ENCODE measurements at places on chromosomes 13 and 19.

DNA sequence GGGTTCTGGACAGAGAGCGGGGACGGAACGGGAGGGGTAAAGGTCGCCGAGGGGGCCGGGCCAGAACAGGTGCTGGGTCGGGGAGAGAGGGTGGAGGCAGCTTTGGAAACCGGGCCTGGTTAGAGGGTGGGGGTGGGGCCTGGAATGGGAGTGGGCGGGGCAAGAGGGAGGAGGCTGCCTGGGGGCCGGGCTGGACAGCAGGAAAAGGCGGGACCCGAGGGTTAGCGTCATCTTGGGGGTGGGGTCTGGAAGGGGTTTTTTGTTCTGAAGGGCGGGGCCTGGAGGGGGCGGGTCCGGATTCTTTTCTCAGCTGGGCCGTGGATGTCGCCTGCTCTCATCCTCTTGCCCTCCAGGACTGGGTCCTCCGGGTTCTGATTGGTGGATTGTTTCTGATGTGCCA lies 4.3 kb upstream of the ZNF813 start:
- DNase-seq: no peak

GRCh38 chr13:32019612-32020233 lies 11.9 kb upstream of the FRY start:
- DNase-seq: no peak

GRCh38 chr19:50272263-50272897 lies 56.8 kb downstream of the KCNC3 start:
- DNase-seq: no peak

- DNase-seq: no peak
Measured at GRCh38 chr13:106352850-106353249, 182.6 kb downstream of the EFNB2 start.

DNA sequence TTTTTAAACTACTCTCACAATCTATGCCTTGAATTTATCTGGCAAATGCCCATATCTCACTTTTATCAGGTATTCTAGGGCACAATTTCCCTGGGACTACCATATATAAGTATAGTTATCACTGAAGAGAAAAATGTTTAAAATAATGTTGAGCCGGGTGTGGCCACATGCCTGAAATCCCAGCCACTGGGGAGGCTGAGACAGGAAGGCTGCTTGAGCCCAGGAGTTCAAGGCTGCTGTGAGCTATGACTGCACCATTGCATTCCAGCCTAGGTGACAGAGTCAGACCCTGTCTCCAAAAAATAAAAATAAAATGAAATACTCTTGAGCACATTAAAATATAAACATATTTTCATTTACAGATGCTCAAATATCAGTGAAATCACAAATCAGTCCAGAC lies 4.1 kb downstream of the KATNAL1 start:
- no peak for DNase-seq

GRCh38 chr19:39942366-39942730 lies 7.9 kb upstream of the FCGBP start:
- DNase-seq: no peak

DNA sequence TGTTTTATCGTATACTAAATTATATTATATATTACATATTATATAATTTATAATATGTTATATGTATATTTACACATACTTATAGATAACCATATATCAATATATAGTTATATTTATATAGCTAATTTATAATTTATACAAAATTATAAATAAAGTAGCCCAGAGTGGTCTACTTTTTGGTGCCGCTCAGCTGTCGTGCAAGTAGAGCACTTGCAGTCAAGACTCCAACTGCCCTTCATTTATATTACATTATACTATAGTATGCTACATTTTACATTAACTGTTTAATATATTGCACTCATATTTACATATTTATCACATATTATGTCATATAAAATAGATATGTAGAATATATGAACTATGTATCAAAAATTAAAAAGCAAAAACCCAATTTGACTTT lies 1124.7 kb upstream of the MIR17HG start:
- no peak for DNase-seq

DNA sequence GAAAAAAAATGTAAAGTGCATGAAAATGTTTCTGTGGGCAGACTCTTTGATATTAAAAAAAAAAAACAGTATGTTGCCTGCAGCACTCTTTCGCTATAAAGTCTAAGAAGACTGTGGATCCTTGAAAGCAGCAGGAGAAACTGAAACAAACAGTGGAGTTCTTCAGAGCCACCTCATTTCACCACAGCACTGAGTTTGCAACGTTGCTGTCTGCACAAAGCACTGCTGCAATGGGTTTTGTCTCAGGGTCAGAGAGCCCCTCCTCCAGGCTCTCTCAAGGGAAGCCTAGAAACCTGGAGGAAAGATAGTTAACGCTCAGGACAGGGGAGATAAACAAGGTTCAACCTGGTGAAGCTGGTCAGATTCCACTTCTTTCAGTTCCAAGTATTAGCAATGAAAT lies 248.7 kb downstream of the EFNB2 start:
- DNase-seq: no peak

- no peak for DNase-seq
Measured at GRCh38 chr19:19742773-19743172, 9.9 kb upstream of the ZNF14 start.

GRCh38 chr13:112734696-112735547 lies 45.1 kb downstream of the ATP11A start:
- no peak for DNase-seq

DNA sequence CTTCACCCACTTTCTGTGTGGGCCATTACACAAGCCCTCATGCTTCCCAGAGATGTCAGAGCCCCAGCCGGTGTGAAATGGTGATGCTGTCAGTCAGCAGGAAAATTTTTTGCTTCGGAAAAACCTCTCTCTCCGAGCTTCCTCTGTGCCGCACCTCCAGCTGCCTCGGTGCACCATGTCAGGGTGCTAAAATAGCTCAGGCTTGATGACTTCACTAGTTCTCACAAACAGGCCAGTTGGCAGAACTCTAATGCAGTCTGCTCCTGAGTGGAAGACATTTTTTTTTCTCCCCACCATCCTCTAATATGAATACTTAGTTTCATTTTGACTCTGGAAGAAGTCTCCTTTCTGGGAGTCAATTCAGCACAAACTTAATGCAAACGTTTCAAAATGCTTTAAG lies 71.3 kb downstream of the KLF12 start:
- peak; percentile 70 for DNase-seq

DNA sequence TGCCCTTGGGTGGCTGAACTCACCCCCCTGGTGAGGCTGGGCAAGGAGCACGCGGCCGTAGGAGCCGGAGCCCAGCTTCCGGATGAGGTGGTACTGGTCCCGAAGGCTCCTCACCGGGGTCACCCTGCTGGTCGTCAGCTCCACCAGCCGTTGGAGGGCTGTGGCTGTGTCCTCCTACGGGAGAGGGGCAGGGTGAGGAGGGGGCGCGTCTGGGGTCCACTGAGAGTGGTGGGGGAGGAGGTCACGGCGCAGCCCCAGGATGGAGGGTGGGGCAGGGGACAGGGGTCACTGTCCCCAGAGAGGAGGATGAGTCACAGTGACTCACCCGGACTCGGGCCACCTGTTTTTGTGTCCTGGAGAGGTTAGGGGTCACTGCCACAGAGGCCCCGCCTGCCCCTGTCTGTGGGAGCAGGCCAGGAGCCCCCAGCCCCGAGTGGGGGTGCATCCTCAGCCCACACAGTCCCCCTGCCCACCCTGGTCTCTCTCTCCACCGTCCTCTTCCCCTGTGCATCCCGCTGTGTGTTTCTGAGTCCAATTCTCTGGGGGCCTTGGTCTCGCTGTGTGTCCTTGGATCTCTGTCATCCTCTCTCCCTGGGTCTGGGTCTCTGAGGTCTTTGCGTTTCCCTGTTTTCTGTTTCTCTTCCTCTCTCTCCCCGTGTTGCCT lies 435 bp downstream of the SBK3 start:
- no peak for DNase-seq

DNA sequence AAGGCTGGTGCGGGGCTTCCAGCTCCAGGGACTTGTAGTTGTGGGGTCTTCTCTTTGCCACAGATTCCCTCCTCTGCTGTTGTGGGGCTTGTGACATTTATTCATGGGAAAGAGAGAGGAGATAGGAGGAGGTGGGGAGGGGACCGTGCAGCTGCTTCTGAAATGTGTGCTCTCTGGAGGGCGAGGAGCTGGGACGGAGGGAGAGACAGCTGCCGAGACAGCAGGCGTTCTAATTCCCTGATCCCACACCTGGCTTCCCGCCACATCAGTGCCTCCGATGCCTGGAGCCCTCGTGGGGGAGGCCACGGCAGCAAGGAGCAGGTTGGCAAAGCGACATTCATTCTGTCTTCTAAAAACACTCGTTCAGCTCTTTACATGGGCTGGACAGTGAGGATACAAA lies 164.4 kb downstream of the USP12 start:
- DNase-seq: no peak

GRCh38 chr19:2058570-2059421 lies 7.8 kb upstream of the MKNK2 start:
- no peak for DNase-seq
